Glutamatergic neuron (in vitro differentiated cells): ENCODE measurements at places on chromosomes 4 and X.

DNA sequence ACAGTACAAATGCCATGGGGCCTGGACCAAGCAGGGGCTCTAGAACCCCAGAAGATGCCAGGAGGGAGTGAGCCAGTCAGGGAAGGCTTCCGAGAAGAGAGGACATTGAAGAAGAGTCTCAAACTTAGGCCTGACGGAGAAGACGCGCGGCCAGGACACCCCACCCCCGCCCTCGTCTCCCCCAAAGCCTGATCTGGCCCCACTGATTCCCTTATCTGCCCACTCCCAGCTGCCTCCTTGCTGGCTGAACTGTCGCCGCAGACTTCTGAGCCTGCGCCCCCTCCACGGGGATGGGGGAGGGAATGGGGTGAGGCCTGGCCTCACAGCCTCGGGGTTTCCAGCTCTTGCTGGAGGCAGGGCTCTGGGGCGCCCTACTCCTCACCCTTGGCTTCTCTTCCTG lies 3.6 kb upstream of the GATA1 start:
- no peak for DNase-seq

GRCh38 chrX:1481636-1482529 lies 29.2 kb upstream of the ASMTL start:
- peak; percentile 65 for DNase-seq

DNA sequence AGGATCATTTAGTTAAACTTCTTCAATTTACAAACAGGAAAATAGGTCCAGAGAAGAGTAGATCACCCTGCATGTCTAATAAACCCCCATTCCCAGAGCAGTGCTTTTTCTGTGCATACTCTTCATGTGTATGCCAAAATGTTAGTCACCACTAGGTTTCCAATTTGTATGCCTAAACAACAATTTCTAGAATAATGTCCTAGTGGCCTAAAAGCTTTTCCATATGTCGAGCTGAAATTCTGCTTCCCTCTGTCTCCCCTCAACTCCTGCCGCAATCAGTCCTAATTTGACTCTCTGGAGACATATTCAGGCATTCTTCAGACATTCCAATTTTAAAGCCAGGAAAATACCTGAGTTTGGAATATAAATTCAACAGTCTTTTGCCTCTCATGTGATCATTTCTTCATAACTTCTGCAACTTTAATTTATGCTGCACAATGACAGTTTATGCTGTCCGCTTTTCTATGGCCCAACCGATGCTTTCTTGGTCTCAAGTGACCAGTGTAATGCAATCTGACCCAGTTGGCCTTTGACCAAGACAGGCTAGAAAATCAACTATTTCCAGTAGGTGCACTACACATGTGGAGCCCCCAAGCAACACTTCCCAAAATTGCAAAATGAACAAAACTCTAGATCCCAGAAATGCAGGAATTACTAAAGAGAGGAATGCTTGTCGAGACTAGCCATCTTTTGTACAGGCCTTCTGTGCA lies 122.9 kb upstream of the FMR1 start:
- no peak for DNase-seq

DNA sequence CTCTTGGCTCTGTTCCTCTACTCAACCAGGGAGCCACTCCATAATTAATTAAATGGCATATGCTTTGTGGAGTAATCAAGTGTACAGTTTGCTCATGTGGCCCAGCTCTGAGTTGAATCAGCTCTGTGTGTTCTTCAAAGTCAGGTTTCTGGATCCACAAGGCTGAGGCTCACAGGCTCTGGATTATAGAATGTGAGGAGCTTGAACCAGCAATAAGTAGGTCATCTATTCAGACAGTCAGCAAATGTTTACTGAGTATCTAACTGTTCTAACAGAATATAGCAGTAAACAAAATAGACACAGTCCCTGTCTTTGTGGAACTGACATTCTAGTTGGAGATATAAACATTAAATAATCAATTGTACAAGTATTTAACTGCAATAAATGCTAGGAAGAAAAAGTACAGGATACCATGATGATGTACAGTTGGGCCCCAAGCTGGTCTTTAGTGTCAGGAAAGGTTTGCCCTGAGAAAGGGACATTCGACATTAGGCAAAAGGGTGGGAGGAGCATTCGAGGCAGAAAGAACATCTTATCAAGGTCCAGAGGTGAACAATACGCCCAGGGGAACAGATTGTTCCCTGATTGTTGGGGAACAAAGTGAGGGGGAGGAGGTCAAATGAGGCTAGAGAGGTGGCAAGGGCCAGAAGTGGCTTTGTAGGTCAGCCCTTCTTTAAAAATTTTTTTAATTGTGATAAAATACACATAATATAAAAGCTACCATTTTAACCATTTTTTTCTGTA lies 20.5 kb upstream of the TSR2 start:
- DNase-seq: no peak

- DNase-seq: no peak
Measured at GRCh38 chr4:113633467-113633866, 128.1 kb downstream of the CAMK2D start.

DNA sequence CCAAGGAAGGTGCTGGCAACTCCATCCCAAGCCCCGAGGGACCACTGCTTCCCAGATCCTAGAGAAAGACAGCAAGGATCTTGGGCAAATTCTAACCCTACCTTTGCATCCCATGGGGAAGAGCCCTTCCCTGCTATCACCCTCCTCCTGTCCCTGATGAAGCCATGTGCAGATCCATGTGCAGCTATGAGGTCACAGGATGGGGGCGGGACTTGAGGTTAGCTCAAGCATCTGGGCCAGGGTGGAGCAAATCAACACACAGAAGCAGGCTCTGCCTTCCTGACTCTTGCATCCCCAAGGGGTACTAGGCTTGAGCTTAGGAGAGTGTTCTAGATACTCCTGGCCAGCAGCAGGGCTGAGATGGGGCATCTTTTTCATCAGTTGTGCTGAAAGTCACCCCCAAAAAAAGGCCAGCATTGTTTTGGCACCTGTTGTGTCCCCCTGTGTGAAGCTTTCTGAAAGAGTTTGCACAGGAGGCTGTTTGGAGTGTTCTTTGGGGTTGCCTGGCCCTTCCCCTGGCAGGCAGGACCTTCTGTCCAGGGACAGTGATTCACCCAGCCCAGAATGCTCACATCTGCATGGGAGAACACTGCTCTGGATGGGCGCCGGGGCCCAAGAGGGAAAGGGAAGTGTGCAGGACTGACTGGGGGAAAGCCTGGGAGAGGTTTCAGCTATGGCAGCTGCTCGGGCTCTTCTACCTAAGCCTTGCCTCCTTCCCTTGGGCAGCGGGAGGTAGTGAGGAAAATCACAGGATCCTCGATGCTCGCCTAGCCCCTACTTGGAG lies 50.8 kb downstream of the PRPS1 start:
- peak; percentile 28 for DNase-seq

DNA sequence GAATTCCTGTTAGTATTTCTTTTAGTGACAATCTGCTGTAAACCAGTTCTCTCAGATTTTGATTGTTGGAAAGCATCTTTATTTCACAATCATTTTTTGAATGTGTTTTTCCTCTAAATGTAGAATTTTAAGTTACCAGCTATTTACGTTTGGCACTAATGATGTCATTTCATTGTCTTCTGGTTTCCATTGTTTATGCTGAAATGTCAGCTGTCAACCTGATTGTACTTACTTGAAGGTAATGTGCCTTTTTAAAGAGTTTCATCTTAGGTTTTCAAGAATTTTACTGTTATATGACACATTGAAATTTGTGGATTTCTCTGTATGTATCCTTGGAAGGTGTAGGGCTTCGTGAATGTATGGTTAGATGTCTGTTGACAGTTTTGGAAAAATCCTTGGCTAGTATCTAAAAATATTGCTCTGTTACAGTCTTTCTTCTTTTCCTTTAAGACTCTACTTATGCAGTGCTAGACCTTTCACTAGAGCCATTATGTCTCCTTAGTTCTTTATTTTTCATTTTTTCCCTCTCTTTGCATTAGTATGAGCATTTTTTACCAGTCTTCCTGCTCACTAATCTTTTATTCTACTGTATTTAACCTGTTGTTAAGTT lies 30.4 kb downstream of the SMAD1 start:
- DNase-seq: no peak

DNA sequence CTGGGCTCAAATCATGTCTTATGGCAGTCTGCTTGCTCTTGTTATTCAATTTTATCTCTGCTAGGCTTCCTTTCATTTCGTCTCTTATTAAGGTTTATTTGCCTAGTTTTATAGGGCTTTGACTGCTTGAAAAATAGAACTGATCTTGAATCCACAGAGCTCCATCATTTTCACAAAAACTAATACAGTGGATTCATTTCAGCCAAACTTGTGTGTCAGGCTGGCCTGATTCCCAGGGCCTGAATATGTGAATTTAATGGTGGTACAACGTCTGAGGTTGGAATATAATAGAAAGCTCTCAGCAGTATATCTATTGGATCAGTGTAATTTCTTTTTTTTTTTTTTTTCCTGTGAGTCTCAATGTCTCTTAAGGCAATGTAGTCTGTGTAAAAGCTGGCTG lies 123.3 kb downstream of the POU4F2 start:
- DNase-seq: no peak

GRCh38 chr4:174494726-174495125 lies 27.6 kb downstream of the HPGD start:
- no peak for DNase-seq
